Left ventricle myocardium inferior (tissue), 1 donor: ENCODE measurements at places on chromosomes 11 and 22.

DNA sequence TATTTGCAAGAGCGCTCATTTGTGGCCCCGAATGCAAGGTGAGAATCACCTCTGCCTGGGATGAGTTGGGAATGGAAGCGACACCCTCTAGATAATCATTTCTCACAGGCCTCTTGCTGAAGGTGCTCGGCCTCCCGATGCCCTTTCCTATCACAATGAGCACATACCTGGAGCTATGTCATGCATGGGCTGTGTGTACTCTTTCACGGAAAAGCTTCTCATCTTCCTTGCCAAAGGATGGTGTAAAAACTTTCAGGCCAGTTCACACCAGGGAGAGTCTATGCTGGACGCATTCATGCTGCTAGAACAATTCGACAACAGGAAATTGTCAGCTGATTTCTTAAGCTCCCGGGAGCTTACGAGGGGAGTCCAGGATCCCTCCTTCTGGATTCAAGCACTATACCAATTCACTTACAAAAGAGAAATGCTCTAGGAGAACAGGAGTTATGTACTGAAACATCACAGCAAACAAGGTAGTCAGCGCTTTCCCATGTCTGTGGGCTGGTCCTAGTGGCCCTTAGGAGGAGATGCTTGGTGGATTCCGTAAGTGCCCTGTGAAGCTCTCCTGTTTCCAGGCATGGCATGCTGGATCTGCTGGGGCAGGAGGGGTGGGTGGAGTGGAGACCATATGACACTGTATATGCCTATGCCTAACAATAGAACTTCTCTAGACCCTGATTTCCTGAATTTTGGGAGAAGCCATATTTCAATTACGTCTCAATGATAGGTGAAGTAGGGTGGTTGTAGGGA, 53.1 kb upstream of the B3GAT1 start:
- no peak for DNase-seq

DNA sequence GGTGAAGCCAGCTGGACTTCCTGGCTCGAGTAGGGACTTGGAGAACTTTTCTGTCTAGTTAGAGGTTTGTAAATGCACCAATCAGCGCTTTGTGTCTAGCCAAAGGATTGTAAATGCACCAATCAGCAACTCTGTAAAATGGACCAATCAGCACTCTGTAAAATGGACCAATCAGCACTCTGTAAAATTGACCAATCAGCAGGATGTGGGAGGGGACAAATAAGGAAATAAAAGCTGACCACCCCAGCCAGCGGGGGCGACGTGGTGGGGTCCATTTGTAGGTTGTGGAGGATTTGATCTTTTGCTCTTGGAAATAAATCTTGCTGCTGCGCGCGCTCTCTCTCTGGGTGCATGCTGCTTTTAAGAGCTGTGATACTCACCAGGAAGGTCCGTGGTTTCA, 202.9 kb downstream of the MIAT start:
- DNase-seq: no peak

- peak; percentile 66 for DNase-seq
These were observed 56.8 kb upstream of the CLMP start for GRCh38 chr11:123251657-123252344.

DNA sequence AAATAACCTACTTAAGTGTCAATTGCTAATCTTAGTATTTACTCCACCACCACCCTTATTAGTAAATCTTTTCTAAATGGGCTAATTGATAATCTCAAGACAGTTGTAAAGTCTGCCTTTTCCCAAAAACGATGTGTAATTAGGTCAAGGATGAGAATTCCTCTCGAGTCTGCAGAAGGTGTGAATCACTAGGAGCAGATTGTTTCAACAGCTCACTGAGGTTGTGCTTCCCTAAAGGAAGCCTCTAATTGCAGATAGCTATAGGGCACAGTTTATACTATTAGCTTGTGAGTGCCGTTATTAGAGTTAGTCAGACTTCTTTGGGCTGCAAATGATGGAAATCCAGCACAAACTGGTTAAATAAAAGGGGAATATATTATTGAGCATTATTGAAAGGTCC, 84.9 kb downstream of the C11orf91 start:
- DNase-seq: no peak
